ENCODE measurements at places on chromosomes 16 and 17.

DNA sequence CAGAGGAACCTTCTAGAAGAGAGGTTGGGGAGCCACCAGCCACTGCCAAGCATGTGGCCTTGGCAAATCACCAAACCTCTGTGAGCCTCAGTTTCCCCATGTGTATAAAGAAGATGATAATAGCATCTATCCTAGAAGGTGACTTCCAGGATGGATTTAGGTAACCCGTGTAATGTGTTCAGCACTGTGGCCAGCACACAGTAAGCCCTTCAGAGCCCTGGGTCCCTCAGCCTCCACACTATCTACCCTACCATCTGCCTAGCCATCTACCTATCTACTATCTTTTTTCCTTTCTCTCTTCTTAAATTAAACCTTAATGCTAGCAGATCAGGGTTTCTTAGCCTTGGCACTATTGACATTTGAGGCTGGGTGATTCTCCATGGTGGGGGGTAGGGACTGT is 33.0 kb downstream of the TEKT5 start:
- DNase-seq = no peak

DNA sequence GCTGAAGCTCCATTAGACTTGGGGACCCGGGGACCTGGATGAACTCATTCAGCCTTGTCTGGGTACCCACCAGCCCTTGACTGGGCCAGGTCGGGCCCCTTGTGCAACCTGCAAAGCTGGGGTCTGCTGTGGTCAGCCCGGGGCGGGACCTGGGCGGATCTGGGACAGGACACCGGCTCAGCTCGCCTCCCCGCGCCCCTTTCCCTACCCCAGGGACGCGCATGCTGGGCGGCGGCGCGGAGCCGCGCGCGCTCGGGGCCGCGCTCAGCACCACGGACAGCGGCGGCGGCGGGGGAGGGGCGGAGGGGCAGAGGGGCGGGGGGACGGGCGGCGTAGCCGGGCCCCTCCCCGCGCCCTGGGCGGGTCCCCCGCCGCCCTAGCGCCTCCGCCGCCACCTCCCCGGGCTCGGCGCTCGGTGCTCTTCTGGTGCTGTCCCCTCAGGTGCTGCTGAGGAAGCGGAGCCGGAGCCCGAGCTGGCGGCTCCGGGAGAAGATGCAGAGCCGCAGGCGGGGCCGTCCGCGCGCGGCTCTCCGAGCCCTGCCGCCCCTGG is 7.4 kb downstream of the ACD start:
- DNase-seq = no peak

- DNase-seq = no peak
Observed at GRCh38 chr17:66441101-66441661, 138.8 kb downstream of the PRKCA start.

- no peak for DNase-seq
Observed at GRCh38 chr16:69613378-69614154, 47.8 kb downstream of the NFAT5 start.

DNA sequence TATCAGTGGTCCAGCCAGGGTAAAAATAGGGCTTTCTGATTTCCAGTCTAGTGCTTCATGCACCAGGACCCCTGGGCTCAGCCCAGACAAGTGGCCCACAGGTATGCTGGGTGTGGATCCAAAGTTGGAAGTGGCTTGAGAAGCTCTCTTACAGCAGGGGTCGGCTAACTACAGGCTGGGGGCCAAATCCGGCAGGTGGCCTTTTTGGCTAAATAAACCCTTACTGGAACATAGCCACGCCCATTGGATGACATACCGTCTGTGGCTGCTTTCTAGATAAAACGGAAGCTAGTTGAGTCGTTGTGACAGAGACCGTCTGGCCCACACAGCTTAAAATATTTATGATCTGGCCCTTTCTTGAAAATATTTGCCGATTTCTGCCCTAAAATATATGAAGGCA is 119.0 kb upstream of the CDC42EP4 start:
- DNase-seq = no peak
